ENCODE measurements at places on chromosomes 3 and 15.

DNA sequence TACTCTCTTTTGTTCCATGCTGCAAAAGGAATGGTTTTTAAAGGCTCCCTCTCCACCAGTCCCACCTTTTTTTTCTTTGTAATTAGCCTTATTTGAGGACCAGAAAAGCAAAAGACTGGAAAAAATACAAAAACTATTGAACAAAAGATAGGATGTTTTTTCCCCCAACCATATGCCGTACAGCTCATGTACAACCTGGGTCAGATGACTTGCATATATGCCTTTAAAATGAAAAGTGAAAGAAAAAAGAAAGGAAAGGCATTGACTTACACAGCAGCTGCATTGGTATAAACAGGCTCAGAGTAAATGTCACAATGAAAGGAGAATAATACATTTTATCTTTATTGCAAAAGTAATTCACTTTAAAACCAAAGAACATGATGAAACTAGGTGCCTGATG, 69.5 kb upstream of the CMC1 start:
- DNase-seq = no peak

DNA sequence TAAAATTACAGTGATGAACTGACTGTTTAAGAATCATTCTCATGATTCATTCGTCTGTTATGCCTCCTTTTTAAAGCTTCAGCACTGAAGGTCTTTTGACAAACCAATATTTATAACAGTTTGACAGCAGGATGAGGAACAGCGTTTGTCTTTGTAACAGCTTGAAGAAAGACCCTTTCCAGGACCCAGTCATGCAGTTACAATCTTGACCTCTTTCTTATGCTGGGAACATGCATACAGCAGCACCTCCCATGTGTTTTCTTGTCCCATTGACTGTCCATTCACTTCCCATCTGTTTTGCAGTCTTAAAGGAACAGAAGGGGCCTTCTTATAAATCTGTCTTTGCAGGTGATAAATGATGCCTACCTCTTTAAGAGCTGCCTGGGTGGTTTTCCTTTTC, 87.2 kb downstream of the OPA1 start:
- no peak for DNase-seq

DNA sequence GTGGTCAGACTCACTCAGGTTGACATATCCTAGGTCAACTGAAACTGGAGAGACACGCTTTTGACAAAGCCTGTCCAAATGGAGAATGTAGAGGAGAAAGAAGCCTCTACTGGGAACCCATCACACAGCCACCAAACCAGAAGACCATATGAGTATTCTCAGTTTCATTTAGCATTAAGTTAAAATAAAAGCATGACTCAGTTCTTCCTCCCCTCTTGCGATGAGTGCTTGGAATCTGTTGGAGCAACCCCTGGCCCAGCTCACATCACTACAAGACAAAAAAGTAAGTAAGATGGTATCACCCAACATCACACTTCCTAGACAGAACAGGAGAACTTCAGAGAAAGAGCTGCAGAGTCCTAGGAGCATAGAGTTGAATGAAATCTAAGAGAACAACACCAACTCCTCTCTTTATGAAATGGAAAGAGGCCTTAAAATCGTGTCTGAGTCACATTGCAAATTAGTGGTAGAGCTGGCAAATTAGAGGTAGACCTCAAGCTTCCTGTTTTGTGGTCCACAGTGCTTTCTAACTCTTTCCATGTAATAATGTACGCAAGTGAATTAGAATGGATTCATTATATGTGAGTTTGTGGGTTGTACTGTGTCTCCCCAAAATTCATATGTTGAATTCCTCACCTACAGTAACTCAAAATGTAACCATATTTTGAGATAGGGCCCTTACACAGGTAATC, 51.2 kb downstream of the FGF12 start:
- no peak for DNase-seq

DNA sequence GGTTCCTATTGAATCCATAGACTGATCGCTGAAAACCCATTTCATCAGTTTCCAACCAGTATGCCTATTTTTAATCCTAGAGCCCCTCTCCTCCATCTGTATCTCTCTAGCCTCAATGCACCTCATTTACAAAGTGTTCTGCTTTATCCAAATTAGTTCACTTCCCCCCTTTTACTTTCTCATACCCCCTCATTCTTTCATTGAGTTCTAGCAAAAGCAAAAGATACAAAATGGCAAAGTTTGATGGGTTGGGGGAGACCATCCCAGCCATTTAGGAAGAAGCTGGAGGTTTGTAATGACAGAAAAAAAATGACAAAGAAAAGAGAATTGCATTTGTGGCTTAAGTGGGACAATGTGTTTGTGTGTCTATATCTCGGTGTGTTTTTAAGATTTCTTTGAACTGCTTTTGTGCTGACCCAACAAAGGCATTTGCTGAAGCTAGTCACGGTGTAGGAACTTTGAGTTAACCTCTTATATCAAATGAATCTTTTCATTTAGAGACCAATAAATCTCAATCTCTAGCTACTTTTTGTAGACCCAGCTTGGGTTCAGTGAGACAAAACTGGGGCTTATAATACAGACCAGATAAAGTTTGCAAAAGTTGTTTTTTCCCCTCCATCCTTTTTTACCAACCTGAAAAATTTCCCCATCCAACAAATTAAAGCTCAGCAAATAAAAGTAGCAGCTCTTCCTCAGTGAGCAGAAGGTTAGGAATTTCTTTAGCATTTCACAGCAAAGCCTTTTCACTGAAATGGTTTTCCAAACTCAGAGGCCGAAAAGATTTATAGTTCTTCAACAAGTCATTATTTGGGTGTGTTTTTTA, 18.7 kb downstream of the NR2F2 start:
- no peak for DNase-seq
